ENCODE measurements at places on chromosomes 7 and 10. TPM values are rescaled to one million over a fixed set of nuclear protein-coding genes. Genes with fewer than 3 reads are reported as not detected.

WNT2 gene
- total RNA-seq = 0.73 TPM

OR2A7 gene
- 0.20 TPM for total RNA-seq

DYNC1I1 gene
- total RNA-seq = 0.73 TPM

RNF32 gene
- 1.5 TPM for total RNA-seq

CHN2 gene
- total RNA-seq = 0.78 TPM

RNF148 gene
- 0.78 TPM for total RNA-seq

CLEC2L gene
- total RNA-seq = not detected

PAPSS2 gene
- total RNA-seq = 57.9 TPM

ZFAND2A gene
- total RNA-seq = 8.2 TPM

DNAAF5 gene
- 50.4 TPM for total RNA-seq

NUTM2A gene
- 0.20 TPM for total RNA-seq

C10orf62 gene
- not detected for total RNA-seq

Measured in subcutaneous preadipocyte (primary cell).